ENCODE measurements at places on chromosomes 11 and 22. TPM values are rescaled to one million over a fixed set of nuclear protein-coding genes. Genes with fewer than 3 reads are reported as not detected.

DNA sequence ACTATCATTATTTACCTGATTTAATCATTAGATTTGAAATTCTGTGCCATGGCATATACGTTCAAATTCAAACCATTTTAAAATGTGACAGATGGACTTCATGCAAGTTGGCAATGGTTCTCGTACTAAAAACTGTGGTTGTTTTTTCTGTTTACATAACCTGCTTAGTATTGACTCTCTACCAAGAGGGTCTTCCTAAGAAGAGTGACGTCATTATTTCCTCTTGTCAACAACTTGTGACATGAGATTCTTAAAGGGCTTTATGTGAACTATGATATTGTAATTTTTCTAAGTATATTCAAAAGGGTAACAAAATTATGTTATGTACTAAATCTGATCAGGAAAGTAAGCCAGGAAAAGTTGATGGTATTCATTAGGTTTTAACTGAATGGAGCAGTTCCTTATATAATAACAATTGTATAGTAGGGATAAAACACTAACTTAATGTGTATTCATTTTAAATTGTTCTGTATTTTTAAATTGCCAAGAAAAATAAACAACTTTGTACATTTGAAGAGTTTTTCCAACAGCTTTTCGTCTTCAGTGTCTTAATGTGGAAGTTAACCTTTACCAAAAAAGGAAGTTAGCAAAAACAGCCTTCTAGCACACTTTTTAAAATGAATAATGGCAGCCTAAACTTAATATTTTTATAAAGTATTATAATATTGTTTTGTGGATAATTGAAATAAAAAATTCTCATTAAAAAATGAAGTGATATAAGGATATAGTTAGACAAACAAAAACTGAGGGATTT lies 87.0 kb downstream of the GRK3 start:
- no peak for DNase-seq

DNA sequence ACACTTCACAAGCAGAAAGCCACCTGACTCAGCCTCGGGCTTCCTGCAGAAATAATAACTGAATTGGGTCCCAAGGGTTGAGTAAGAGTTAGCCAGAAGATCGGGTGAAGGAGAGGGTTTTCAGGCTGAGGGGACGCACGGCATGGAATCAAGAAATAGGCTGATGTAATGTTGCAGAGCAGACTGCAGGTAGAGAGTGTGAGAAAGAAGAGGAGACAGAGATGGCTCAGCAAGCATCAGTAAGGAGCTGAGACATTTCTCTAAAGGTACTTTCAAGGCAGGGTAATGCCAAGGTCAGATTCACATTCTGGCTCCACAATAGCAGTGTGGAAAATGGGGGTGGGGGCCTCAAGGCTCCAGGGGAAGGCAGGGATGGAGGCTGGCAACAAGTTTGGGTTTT lies 18.6 kb downstream of the HIRA start:
- no peak for DNase-seq

DNA sequence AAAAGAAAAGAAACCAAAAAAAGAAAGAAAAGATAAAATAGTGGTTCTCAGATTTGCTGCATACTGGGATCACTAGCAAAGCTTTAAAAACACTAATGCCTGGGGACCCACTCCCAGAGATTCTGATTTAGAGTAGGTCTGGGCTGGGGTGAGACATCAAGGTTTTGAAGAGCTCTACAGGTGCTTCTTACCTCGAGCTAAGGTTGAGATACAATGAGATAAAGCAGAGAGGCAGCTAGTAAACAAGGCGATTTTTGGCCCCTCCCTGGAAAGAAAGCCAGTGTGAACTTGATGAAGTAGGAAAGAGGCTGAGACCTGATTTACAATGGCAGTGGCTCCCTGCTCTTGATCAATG lies 327.6 kb upstream of the CCDC90B start:
- DNase-seq = no peak

DNA sequence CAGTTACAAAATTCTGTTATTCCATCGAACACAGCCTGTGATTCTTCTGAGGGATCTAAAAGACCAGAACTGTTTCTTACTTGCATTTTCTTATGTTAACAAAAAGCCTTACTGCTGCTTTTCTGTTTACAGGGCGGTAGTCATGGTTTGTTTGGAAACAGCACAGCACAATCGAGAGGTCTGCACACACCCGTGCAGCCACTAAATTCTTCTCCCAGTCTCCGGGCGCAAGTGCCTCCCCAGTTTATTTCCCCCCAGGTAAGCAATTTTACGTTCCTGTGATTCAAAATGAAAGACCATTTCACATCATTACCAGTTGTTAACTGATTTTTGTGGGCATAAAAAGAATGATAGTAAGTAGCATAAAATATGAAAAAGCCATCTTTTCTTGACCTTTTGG lies 60.8 kb upstream of the ADSL start:
- no peak for DNase-seq

DNA sequence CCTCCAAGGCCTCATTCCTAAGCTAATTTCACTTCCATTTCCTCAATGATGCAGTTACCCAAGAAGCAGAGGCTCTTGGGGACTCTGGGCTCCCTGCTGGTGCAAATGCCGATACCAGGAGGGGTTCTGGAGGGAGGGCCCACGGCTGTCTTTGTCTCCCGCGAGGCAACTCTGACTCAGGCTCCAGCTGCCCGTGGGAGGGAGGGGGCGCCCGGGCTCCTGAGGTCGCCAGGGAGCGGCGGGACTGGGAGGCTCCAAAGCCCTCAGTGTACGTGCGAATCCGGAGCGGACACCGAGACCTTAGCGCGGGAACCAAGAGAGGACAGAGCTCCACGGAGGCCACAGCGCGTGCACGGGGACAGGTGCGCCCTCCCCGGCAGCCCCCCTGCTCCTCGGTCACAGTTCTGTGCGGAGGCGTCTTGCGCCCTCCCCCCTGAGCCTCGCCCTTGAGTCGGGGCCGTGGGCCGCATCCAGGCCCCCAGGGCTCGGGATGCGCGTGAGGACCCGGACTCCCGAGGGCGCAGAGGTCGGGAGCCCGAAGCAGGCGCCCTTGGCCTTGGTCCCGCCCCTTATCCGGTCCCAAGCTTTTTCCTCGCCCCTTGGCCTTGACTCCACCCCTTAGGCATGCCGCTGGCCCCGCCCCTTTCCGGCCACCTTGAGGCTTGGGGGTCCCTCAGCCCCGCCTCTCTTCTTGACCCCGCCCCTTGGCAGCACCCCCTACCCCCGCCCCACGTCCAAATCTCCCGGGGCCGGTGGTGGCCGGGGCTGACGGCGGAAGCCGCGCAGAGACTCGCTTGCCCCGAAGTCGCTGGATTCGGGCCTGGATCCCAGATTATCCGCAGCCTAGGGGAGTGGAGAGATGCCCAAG lies 4.7 kb upstream of the SHISA8 start:
- peak; percentile 17 for DNase-seq

DNA sequence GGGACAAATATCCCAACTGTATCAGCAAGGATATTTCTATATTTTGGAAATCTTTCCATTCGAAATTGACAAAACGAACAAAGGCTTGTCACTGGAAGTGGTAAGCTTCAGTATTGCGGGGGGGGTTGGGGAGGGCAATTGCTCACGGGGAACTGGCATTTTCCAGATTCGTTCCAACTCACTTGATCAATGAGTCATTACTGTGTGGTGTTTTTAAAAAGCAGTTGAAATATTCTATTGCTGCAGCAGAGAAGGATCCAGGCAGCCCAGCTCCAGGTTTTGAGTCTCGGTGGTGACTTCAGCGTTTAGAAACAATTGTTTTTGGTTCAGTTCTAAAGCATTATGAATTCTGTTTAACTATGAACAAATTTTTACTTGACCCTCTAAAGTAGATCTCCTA lies 33.8 kb upstream of the FBLN1 start:
- peak; percentile 56 for DNase-seq

- no peak for DNase-seq
These were observed 25.8 kb upstream of the ST3GAL4 start for GRCh38 chr11:126329644-126330211.

DNA sequence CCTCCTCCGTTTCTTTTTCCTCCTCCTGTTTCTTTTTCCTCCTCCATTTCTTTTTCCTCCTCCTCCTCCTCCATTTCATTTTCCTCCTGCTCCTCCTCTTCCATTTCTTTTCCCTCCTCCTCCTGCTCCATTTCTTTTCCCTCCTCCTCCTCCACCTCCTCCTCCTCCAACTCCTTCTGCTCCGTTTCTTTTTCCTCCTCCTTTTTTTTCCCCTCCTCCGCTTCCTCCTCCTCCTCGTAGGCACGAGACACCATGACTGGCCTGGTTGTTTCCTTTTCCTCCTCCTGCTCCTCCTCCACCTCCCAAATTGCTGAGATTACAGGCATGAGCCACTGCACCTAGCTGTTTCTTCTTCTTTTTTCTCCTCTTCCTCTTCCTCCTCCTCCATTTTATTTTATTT lies 25.6 kb upstream of the DRICH1 start:
- no peak for DNase-seq

DNA sequence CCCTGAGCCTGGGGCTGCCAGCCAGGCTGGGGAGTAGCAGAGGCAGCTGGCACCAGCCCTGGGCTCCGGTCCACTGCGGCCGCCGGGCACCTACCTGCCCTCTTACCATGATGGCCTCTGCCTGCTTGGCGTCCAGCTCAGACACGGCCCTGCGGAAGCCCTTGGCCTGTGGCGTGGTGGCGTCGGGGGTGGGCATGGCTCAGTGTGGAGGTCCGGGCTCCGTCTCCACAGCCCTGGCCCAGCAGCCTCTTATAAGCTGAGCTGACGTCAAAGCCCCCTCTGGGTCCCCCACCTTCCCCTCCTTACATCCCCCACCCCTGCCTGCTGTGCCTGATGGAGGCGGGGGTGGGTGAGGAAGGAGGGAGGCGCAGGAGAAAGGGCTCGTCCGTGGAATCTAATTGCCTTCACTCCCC lies at the start of gene TH:
TH (minus strand) TSS at position 225 of the 413 bp plus-strand sequence; CDS start at position 196, 29 bp downstream.
- DNase-seq = no peak

- DNase-seq = peak; percentile 82
These were observed 81.2 kb downstream of the GRAMD1B start for GRCh38 chr11:123511037-123511870.

- DNase-seq = no peak
These were observed 12.2 kb downstream of the BCL9L start for GRCh38 chr11:118913411-118914125.

- no peak for DNase-seq
These were observed 46.1 kb downstream of the PISD start for GRCh38 chr22:31615940-31616314.

- DNase-seq = no peak
These were observed 3.9 kb upstream of the SCN2B start for GRCh38 chr11:118180300-118180703.

GRCh38 chr11:97683733-97684132 lies 1293.9 kb downstream of the JRKL start:
- no peak for DNase-seq

DNA sequence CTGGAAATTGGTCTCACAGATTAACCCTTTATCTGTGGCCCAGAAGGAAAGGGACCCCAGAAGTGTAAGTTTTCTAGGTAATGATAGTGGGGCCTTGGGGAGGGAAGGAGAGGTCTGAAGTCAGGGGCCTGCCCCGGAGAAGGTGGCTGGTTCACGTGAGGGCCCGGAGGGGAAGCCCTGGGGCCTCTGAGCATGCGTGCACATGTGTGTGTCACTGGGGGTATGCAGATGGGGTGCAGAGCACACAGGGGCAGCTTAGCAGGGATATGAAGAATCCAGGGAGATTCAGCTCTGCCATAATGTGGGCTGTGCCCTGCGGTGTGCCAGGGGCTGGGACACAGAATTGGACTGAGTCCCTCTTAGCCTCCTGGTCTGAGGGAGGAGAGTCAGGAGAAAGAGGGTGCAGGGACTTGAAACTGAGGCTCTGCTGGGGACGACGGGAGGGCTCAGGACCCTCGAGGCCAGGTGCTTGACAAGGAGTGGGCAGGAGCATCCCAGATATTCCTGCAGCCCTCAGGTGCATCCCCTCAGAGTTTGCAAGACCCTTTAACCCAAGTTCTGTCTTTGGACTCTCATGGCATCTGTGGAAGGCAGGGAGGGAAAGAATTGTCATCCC lies 15.5 kb downstream of the MYO7A start:
- DNase-seq = no peak

DNA sequence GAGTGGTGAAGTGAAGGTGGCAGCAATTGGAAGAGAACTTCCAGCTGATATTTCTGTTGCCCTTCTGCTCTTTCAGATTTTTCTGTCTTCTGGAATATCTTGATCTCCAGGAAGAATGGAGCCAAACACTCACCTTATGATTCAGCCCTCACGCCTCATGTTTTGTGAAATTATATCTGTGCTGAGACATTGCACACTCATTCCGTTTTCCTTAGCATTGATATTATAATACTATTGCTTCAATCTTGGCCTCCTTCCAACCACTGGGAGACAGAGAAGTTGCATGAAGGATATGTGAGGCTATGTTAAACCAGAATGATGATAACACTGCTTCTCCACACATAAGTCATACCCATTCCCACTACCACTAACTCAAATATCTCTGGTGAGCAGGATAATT lies 177.9 kb downstream of the ETS1 start:
- DNase-seq = peak; percentile 40

DNA sequence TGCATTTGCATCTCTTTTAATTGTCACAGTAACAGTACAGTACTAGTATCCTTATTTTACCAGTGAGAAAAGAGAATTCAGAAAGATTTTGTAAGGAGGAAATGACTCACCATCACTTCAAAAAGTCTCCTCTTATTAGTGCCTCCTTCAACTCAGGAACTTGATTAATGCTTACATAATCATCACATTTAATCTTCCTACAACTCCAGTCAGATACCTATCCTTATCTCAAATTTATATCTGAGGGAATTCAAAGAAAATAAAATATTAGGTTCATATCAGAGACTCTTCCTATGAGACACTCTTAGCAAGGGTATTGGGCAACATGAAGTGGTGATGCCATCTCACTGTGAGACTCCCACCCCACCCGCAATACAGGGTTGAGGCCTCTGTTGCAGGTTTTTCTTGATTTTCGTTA lies 26.1 kb upstream of the CTSC start:
- peak; percentile 51 for DNase-seq

- peak; percentile 25 for DNase-seq
These were observed 65.8 kb downstream of the PARVB start for GRCh38 chr22:44089717-44090570.

Gene LRRC56
- total RNA-seq = 0.64 TPM

Gene VSIG2
- total RNA-seq = under 0.01 TPM

Gene SCUBE2
- total RNA-seq = 0.97 TPM

Gene ART1
- total RNA-seq = not detected

Gene ST14
- total RNA-seq = not detected

Gene HIC2
- 3.0 TPM for total RNA-seq

Gene PKDREJ
- total RNA-seq = not detected

Gene OR52I2
- total RNA-seq = not detected

Gene OR8D1
- total RNA-seq = 0.32 TPM

Gene MS4A2
- not detected for total RNA-seq

Gene OR5A1
- total RNA-seq = not detected

Gene CLMP
- 115 TPM for total RNA-seq

All from fibroblast of villous mesenchyme (primary cell).